Parietal lobe (tissue), 2 donors: ENCODE measurements at places on chromosomes 16 and 17. TPM values are rescaled to one million over a fixed set of nuclear protein-coding genes. Genes with fewer than 3 reads are reported as not detected.

Gene CACNG3
- 4.4 TPM for total RNA-seq

Gene IRX5
- total RNA-seq, result not detected

Gene CD79B
- 0.63 TPM for total RNA-seq

Gene OTOP3
- not detected for total RNA-seq

Gene NPTX1
- 19.7 TPM for total RNA-seq

Gene SLC38A7
- total RNA-seq, result 30.7 TPM

Gene ST6GALNAC2
- total RNA-seq, result not detected

Gene C17orf100
- total RNA-seq, result 5.3 TPM

Gene DYNLRB2
- total RNA-seq, result 1.6 TPM

Gene KRTAP9-2
- not detected for total RNA-seq

Gene TP53TG3B
- total RNA-seq, result not detected

Gene EVPLL
- total RNA-seq, result not detected

Gene SULT1A4
- total RNA-seq, result 3.8 TPM

Gene ACSM3
- under 0.01 TPM for total RNA-seq

Gene CDH16
- not detected for total RNA-seq

Gene DLX4
- total RNA-seq, result not detected

Gene TPSG1
- total RNA-seq, result not detected

Gene NDEL1
- total RNA-seq, result 70.7 TPM

Gene SULT1A2
- 1.6 TPM for total RNA-seq

Gene NAGS
- not detected for total RNA-seq

Gene SPN
- total RNA-seq, result under 0.01 TPM

Gene CHST5
- 0.94 TPM for total RNA-seq

Gene MGAT5B
- total RNA-seq, result 53.8 TPM

Gene SLC13A5
- total RNA-seq, result 0.63 TPM

Gene UBN1
- total RNA-seq, result 31.3 TPM

Gene KRT32
- not detected for total RNA-seq

Gene ADAMTS18
- total RNA-seq, result 0.94 TPM

Gene TEKT1
- total RNA-seq, result 1.3 TPM

Gene ARHGDIG
- 60.1 TPM for total RNA-seq

Gene TMEM100
- total RNA-seq, result 1.9 TPM

Gene ZNF423
- 12.5 TPM for total RNA-seq

Gene FOXJ1
- total RNA-seq, result 3.8 TPM

Gene KPNB1
- total RNA-seq, result 156 TPM

Gene KRT33A
- not detected for total RNA-seq

Gene PABPN1L
- not detected for total RNA-seq

Gene GPRC5B
- 30.7 TPM for total RNA-seq

Gene ZNF689
- 11.0 TPM for total RNA-seq

Gene MAP3K14
- 3.1 TPM for total RNA-seq

Gene ZNF48
- 31.0 TPM for total RNA-seq

Gene TMIGD1
- total RNA-seq, result not detected

Gene CDYL2
- total RNA-seq, result 11.6 TPM

Gene CDRT15
- total RNA-seq, result not detected

Gene METTL23
- total RNA-seq, result 21.3 TPM
